ENCODE measurements at places on chromosomes 13 and 19. TPM values are rescaled to one million over a fixed set of nuclear protein-coding genes. Genes with fewer than 3 reads are reported as not detected.
A peak's percentile ranks its signal among the peaks of the same experiment; 100 is the strongest.

Gene C19orf73
- total RNA-seq: 0.92 TPM

Gene HIPK4
- total RNA-seq: 0.10 TPM

Gene MATK
- total RNA-seq: 44.0 TPM

- peaks cover 8% of the 10 kb centered on the region for H3K27me3 ChIP-seq
- H3K36me3 ChIP-seq: no peaks in the 10 kb centered on the region
- no peak overlapping the region for H3K4me3 ChIP-seq
- no peak for DNase-seq
- H3K4me1 ChIP-seq: no peaks in the 10 kb centered on the region
- no peak overlapping the region for H3K27ac ChIP-seq
Observed at GRCh38 chr13:28744656-28745055, 25.9 kb upstream of the SLC46A3 start.

Gene KLK4
- total RNA-seq: not detected

DNA sequence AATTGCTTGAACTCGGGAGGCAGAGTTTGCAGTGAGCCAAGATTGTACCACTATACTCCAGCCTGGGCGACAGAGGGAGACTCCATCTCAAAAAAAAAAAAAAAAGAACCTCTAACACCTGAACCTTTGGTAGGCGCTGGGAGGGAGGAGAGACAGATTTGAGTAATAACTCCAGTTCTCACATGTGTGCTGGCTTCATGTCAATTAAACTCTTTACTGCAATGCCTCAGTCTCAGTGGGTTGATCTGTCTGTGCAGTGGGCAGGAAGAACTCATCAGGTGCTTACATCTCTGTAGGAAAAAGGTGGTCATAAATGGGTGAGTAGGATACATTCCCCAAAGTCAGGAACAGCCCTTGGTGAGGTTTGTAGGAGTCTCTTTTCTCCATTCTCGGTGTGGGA lies 85.1 kb upstream of the ABCC4 start:
- peaks cover 21% of the 10 kb centered on the region for H3K27me3 ChIP-seq
- no peak overlapping the region for H3K4me3 ChIP-seq
- no peaks in the 10 kb centered on the region for H3K36me3 ChIP-seq
- H3K4me1 ChIP-seq: no peaks in the 10 kb centered on the region
- H3K27ac ChIP-seq: no peak overlapping the region
- no peak for DNase-seq

Gene NANOS3
- 0.60 TPM for total RNA-seq

Gene ZIC2
- not detected for total RNA-seq

DNA sequence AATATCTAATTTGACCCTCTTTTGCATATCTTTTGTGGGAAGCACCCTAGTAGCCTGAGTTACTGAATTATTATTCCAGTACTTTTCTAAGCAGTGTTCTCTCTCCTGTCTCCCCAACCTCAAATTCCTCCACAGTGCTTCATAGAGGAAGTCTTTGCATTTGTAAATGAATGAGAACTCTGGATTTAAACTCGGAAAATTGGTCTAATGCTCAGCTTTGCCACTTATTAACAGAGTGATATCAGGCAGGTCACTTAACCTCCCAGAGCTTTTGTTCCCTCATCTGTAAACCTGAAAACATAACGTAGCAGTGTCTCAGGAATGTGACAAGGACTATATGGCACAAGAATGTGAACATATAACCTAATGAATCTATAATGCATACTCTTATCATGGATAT lies 26.2 kb downstream of the FREM2 start:
- H3K27me3 ChIP-seq: no peaks in the 10 kb centered on the region
- H3K36me3 ChIP-seq: no peaks in the 10 kb centered on the region
- DNase-seq: no peak

DNA sequence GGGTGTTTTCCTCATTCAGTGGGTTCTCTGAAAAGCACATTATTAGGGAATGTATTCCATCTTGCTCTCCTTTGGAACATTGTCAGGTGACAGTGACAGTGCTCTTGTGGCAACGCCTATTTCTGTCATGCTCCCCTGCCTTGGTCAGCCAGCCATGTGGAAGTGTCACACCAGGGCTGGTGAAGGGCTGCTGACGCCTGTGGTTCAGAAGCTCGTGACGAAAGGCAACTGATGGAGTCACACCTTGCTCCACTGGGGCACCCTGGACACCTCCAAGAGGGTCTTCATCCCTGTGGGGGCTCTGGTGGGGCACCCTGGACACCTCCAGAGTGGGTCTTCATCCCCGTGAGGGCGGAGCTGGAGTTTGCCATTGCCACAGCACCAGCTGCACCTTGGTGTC lies 68.9 kb upstream of the GPR183 start:
- no peak overlapping the region for H3K27ac ChIP-seq
- peaks cover 85% of the 10 kb centered on the region for H3K4me1 ChIP-seq
- H3K4me3 ChIP-seq: no peak overlapping the region

Gene KLF1
- 0.21 TPM for total RNA-seq

DNA sequence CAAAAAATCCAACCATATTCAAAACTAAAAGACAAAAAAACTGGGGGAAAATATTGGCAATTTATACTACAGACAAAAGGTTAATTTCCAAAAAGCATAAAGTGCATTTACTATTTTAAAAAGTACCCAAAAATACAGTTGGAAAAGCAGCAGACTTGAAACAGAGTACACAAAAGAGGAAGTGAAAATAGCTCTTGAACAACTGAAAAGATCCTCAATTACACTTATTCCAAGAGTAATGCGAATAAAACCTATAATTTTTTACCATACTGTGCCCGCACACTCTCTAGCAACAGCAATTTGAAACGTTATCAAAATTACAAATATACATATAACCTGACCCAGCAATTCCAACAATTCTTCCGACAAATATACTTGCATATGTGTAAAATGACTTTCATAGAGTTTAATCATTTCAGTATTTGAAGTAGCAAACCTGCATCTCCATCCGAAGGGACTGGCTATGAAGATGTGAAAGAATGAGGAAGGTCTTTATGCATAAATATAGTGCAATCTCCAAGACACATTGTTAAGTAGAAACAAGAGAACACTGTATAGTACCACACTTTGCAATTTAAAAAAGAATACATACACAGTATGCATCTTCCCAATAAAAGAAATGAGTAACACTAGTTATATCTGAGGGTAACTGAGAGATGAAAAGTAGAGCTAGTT lies 25.4 kb downstream of the ALG5 start:
- no peak for DNase-seq
- no peak overlapping the region for H3K27ac ChIP-seq
- H3K36me3 ChIP-seq: peaks cover 49% of the 10 kb centered on the region
- peaks cover 4% of the 10 kb centered on the region for H3K4me1 ChIP-seq

- H3K4me3 ChIP-seq: no peak overlapping the region
- no peak overlapping the region for H3K27ac ChIP-seq
- H3K36me3 ChIP-seq: no peaks in the 10 kb centered on the region
- H3K4me1 ChIP-seq: no peaks in the 10 kb centered on the region
- no peak for DNase-seq
- H3K27me3 ChIP-seq: no peaks in the 10 kb centered on the region
Observed at GRCh38 chr13:63983366-63983765, 2567.7 kb upstream of the PCDH20 start.

DNA sequence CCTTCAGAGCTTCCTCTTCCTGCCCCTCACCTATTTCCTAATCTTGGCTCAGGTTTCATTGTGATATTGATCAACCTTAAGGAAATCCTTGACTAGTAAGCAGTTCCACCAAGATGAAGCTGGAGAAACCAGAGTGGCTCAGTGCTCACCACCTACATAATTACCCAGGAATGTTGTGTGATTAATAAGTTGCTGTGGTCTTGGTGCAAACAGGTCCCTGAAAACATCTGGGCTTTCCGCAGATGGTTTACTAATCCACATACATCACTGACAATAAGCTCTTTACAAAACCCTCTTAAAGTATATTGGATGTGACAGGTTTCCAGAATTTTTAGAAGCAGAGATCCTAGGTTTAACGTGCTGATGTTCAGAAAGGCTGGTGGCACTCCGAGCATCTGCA lies 8.6 kb upstream of the SERP2 start:
- peaks cover 10% of the 10 kb centered on the region for H3K27me3 ChIP-seq
- H3K4me3 ChIP-seq: no peak overlapping the region
- no peak for DNase-seq
- H3K27ac ChIP-seq: no peak overlapping the region

Gene FAM216B
- total RNA-seq: not detected

- no peak for DNase-seq
- no peaks in the 10 kb centered on the region for H3K27me3 ChIP-seq
- H3K4me3 ChIP-seq: no peak overlapping the region
- H3K36me3 ChIP-seq: peaks cover 66% of the 10 kb centered on the region
Observed at GRCh38 chr13:24287748-24288287, 21.6 kb upstream of the C1QTNF9 start.

DNA sequence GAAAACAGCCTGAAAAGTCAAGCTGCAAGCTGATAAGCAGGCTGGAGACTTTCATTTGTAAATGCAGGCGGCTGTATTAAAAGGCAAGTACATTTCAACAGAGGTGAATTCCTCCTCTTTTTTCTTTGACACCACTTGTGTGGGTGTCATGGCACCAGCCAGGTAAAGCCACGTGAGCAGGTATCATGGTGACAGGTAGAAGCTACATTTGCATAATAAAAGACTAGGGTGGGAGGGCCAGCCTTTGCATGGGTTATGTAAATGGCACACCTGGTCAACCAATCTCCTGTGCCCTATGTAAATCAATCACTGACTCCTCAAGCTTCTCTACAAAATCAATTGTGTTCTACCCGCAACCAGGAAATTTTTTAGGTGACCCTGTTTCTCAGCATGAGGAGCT lies 68.2 kb downstream of the ZNF100 start:
- H3K4me1 ChIP-seq: no peaks in the 10 kb centered on the region
- no peak overlapping the region for H3K27ac ChIP-seq
- H3K27me3 ChIP-seq: no peaks in the 10 kb centered on the region

DNA sequence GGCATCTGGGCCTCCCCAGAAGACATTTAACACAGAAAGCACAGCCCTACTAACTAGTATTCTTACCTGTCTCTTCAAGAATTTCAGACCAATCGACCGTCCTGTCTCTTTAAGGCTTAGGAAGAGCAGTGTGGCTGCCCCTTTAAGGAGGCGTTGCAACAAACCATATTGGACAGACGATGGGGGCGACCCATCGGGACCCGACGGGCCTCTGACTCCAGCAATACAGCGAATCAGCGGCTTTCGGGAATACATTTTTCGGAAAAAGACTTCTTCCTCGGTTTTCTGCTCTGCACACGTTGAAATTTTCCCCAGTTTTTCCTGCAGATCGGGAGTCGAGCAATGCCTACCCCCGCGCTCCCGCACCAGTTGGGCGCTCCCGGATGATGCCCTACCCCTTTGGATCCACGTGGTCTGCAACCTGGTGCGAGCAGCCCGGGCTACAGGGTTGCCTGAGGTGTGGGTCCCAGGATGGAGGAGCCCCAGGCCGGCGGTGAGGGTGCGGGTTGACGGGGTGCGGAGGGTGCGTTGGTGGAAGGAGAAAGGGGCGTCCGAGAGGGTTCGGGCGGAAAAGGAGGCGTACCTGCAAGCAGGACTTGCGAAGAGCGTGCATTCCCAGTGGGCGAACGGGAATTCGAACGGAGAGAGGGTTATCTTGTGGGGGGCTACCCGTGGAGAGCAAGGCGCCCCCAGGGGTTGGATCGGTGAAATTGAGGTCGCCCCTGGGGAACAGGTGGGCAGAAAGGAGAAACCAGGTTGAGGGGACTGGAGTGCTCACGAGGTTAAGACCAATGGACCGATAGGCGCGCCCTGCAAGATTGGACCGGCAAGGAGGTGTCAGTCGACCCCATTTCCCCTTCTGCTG lies at the start of gene POLR1G:
TSS of gene POLR1G (plus strand) at position 419 of the 865 bp plus-strand sequence. CDS start at position 472, 53 bp downstream.
- peak within 1 kb of the TSS; percentile 93 for H3K27ac ChIP-seq
- peaks cover 46% of the 10 kb centered on the region for H3K4me1 ChIP-seq
- peak; percentile 86 for DNase-seq
- peaks cover 21% of the 10 kb centered on the region for H3K27me3 ChIP-seq
- peak within 1 kb of the TSS; percentile 96 for H3K4me3 ChIP-seq

DNA sequence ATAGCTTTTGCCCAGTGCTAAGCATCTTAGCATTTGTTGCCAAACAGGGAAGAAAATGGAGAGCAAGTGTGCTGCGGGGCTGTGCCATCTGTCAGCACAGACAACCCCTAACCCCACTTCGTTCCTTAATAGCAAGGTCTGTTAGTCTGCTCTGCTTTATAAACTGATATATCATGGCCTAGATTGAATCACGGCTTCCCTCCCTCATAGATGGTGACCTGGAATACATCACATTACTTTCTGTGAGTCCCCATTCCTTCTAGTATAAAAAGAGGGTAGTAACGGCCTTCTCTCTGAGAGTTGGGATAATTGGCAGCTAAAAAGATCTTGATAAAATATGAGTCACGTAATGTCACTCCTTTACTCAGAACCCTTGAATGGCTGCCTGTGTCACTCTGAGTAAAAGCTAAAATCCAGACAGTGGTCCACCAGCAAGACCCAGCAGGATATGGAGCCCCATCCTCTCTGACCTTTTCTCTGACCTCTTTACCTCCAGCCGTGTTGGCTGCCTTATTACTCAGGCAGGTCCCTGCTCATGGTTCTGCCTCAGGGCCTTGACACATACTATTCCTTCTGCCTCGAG lies 151.7 kb downstream of the DLEU7 start:
- H3K4me1 ChIP-seq: peaks cover 4% of the 10 kb centered on the region
- H3K27me3 ChIP-seq: peaks cover 3% of the 10 kb centered on the region
- no peak for DNase-seq
- H3K4me3 ChIP-seq: no peak overlapping the region
- H3K27ac ChIP-seq: no peak overlapping the region

DNA sequence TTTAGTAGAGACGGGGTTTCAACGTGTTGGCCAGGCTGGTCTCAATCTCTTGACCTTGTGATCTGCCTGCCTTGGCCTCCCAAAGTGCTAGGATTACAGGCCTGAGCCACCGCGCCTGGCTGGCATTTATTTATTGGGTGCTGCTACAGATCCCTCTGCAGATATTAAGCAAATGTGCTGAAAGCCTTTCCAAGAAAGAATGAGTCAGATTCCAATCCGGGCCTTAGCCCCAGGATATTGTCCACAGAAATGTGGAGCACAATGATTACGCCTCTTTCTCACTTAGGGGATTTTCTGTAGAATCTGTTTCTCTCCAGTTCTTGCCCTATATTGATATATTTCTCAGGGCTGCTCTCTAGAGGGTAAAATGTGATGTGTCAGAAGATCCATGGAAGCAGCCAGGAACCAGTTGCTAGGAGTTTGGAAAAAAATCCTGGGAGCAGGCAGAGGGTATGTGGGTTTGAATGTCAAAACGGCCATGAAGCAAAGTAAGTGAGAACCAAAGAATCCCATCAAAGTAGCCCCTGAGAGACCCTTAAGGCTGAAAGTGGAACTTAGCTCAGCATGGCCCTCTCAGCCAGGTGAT lies 24.8 kb upstream of the IGFL4 start:
- peaks cover 48% of the 10 kb centered on the region for H3K27me3 ChIP-seq
- no peak overlapping the region for H3K4me3 ChIP-seq
- H3K27ac ChIP-seq: no peak overlapping the region
- H3K36me3 ChIP-seq: no peaks in the 10 kb centered on the region
- no peak for DNase-seq

- H3K27me3 ChIP-seq: no peaks in the 10 kb centered on the region
- H3K27ac ChIP-seq: no peak overlapping the region
- H3K4me3 ChIP-seq: no peak overlapping the region
- H3K36me3 ChIP-seq: no peaks in the 10 kb centered on the region
Observed at GRCh38 chr13:93388701-93389100, 162.1 kb downstream of the GPC6 start.

Gene CABP5
- not detected for total RNA-seq

GRCh38 chr19:3457528-3458228 lies 22.6 kb downstream of the SMIM24 start:
- no peaks in the 10 kb centered on the region for H3K36me3 ChIP-seq
- H3K27ac ChIP-seq: no peak overlapping the region
- DNase-seq: no peak
- peaks cover 17% of the 10 kb centered on the region for H3K4me1 ChIP-seq
